ENCODE measurements at places on chromosomes 11 and 22.

- DNase-seq: no peak
Observed at GRCh38 chr11:119055901-119056300, 1.1 kb downstream of the HYOU1 start.

DNA sequence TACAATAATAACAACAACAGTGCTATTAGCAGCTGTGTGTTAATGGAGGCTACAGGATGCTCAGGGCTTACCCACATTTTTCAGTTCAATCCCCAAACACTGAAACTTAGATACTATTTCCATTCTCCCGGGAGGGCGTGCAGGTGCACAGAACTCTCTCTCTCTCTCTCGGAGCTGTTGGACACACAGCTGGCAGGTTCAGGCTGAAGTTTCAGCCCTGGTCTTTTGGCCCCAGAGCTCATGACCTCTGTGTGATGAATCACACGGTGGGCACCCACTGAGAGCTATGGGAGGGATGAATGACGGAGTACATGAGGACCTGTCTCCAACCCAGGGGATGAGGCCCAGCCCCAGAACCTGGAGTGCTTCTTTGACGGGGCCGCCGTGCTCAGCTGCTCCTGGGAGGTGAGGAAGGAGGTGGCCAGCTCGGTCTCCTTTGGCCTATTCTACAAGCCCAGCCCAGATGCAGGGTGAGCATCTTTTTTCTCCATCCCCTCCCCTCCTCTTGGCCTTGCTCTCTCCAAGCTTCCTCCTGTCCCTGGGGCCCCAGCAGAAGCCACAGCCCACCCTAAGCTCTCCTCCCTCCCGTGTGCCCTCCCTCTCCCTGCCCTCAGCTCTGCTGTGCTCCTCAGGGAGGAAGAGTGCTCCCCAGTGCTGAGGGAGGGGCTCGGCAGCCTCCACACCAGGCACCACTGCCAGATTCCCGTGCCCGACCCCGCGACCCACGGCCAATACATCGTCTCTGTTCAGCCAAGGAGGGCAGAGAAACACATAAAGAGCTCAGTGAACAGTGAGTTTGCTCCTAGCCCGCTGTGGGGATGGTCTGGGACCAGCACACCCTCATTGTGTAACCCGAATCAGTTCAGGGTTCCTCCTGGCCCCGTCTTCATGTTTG is 16.9 kb downstream of the CSF2RB start:
- no peak for DNase-seq

GRCh38 chr11:11622772-11623171 is 967 bp upstream of the GALNT18 start:
- no peak for DNase-seq

DNA sequence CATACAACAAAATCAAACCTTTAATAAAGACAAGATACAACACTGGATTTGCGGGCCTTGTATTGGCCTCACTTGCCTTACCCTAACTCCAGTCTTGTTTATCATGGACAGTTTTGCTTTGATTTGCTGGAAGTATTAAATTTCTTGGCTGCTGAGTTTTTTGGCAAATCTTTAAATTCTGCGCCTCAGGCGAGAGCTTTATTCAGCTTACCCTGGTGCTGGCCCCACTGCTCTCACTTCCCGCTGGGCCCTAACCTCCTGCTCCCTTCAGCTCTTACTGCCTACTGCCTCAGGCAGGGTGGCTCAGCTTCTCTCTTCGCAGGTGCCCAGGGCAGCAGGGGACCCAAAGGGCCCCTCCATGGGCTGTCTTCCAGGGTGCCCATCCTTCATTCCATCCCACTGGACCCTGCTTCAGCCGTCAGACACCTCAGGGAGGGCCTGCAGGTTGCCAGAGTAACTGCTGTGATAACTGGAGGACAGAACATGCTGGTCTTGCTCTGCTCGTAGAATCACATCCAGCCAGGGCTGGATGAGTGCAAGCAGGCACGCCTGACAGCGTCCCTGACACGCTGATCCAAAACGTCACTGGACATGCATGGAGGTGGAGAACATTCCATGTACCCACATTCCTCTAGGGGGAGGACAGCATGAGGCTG is 45.7 kb upstream of the TUB start:
- no peak for DNase-seq

GRCh38 chr11:19201737-19202605 is at the start of gene CSRP3:
Gene CSRP3 (minus strand): TSS chr11:19201983. CDS start chr11:19192448, 9,535 bp downstream.
- no peak for DNase-seq

- DNase-seq: no peak
Observed at GRCh38 chr22:44088976-44089570, 65.0 kb downstream of the PARVB start.

DNA sequence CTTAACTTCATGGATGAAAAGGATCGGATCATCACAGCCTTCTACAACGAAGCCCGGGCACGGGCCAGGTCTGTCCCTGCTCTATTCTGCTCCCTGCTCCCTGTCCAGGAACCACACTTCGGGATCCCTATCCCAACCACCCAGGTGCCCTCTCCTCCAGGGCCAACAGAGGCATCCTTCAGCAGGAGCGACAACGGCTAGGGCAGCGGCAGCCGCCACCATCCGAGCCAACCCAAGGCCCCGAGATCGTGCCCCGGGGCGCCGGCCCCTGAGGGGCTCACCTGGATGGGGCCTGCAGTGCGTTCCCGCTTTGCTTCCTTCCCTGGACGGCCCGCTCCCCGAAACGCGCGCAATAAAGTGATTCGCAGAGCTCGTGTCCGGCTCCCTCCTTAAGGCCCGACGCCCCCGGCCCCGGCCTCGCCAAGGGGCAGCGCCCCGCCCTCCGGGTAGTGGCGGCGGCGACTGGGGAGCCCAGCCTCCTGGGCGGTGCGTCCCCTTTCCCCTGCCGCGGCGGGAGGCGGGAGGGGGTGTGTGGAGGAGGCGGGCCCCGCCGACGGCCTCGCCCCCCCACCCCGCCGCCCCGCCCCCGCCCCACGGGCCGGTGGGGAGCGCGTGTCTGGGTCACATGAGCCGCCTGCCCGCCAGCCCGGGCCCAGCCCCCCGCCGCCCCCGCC is at the start of gene VEGFB:
VEGFB (plus strand) TSS at position 672 of the 674 bp plus-strand sequence. CDS start 250 bp downstream, outside the sequence.
- peak; percentile 34 for DNase-seq

DNA sequence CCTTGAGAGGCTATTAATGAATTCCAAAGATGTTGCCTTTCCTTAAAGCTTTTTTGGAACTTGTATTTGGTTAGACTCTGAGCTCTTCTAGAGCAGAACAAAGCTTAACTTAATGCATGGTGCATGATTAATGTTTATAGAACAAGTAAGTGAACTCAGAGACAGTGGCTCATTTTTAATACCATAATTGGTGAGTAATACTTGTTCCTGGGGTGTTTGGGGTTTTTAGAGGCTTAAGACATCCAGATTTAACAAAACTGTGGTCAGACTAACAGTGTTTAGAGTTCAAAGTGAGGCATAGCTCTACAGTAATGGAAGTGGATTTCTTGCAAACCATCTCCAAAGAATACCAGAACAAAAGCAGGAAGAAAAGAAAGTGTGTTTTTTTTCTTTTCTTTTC is 73.7 kb upstream of the CTSC start:
- DNase-seq: no peak

- no peak for DNase-seq
Observed at GRCh38 chr11:125591649-125592304, 875 bp upstream of the STT3A start.

DNA sequence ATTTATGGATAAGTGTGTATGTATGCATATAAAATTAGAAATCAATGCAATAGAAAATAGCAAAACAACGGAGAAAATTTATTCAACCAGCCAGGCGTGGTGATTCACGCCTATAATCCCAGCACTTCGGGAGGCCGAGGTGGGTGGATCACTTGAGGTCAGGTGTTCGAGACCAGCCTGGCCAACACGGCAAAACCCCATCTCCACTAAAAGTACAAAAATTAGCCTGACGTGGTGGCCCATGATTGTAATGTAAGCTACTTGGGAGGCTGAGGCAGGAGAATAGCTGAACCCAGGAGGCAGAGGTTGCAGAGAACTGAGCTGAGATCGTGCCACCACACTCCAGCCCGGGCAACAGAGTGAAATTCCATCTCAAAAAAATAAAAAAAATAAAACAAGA is 5.5 kb downstream of the KRTAP5-6 start:
- no peak for DNase-seq

DNA sequence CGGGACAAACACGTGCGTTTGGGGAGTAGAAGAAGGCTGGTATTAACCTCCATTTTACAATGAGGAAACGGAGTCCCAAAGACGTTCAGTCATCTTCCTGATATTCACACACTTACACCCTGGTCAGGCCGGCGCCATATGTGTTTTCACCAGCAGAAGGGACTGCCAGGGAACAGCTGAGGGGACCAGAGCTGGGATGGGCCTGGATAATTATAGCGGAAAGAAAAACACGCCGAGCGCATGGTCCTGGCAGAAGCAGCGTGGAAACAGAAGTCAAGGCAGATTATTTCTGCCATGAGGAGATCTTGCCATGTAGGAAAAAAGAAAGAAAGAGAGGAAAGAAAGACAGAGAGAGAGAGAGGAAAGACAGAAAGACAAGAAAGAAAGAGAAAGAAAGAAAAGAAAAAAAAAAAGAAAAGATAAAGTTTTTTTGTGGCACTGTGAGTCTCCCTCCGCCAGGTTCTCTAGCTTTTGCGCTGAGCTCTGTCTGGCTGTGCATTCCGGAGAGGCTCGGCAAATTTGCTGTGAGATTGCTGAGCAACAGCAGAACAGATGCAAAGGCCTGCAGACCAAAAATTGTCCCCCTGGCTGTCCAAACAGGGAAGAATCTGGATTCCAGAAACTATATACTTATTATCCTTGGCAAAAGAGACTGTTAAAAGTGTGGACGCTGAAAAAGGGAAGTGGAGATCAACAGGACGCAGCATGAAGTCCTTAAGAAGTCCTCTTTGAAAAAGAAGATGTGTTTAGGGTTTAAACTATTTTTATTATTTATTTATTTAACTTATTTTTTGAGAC is 1.3 kb upstream of the UCP2 start:
- DNase-seq: no peak

GRCh38 chr11:128219731-128220120 is 367.6 kb downstream of the ETS1 start:
- no peak for DNase-seq

GRCh38 chr22:39279170-39279850 is 34.5 kb upstream of the PDGFB start:
- DNase-seq: no peak

- DNase-seq: peak; percentile 43
Observed at GRCh38 chr11:61023086-61023965, 51.8 kb downstream of the CD6 start.

- no peak for DNase-seq
Observed at GRCh38 chr11:134501406-134502152, 89.5 kb upstream of the B3GAT1 start.

DNA sequence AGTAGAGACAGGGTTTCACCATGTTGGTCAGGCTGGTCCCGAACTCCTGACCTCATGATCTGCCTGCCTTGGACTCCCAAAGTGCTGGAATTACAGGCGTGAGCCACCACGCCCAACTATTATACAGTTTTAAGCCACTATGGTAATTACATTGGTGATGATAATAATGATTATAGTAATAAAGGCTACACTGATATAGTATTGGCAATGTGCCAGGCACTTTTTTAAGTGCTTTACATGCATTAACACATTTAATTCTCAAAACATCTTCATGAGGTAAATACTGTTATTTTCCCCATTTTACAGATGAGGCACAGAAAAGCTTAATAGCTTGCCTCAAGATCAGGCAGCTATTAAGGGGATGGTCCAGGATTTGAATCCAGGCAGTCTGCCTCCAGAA is 222.5 kb downstream of the SOX6 start:
- no peak for DNase-seq

DNA sequence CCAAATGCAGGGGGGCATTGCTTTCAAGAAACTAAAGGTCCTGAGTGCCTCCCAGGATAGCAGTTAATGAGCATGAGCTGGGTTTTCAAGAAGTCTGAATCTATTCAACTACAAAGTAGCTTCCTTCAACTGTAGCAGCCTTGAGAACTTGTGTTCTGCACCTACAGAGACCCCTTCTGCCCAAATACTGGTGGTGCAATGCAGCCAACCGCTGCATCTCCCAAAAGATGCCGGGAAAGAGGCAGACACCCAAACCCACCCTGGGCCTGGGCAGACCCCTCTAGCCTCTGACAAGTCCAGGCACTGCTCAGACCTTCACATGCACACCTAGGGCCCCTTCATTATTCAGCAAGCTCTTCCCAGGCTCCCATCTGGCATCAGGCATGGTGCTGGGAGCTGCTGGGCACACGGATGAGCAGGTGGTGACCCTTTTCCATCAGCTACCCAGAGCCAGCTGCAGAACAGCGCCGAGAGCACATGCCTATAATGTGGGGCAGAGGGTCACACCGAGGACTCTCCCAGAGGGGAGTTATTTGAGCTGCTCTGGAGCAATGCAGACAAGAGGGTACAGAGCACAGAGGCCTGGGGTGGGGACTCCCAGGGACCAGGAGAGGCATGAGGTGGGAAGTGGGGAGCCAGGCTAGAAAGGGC is 44.9 kb upstream of the ETS1 start:
- no peak for DNase-seq

GRCh38 chr11:26621132-26621531 is 49.1 kb upstream of the MUC15 start:
- DNase-seq: no peak
